Activated naive CD8-positive, alpha-beta T cell treated with anti-CD3 and anti-CD28 coated beads, Interleukin-2, amount 50 U/mL, for 16 hours (primary cell): ENCODE measurements at places on chromosomes 5 and 9.

- DNase-seq, result no peak
Measured at GRCh38 chr9:131398204-131398603, 4.3 kb downstream of the PRRC2B start.

DNA sequence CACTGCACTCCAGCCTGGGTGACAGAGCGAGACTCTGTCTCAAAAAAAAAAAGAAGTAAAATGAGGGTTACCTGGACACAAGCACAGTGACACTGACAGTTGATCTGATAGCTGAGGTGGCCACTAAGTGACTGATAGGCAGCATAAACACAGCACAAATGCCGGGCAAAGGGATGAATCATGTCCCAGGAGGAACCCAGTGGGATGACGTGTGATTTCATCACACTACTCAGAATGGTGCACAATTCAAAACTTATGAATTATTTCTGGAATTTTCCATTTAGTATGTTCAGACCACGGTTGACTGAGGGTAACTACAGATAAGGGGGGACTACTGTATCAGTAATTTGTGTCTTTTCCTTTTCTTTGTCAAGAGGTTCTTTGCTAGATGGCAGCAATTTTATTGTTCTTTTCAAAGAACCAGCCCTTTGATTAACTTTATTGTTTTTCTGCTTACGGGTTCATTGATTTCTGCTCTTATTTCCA lies 34.3 kb upstream of the RNF130 start:
- no peak for DNase-seq

DNA sequence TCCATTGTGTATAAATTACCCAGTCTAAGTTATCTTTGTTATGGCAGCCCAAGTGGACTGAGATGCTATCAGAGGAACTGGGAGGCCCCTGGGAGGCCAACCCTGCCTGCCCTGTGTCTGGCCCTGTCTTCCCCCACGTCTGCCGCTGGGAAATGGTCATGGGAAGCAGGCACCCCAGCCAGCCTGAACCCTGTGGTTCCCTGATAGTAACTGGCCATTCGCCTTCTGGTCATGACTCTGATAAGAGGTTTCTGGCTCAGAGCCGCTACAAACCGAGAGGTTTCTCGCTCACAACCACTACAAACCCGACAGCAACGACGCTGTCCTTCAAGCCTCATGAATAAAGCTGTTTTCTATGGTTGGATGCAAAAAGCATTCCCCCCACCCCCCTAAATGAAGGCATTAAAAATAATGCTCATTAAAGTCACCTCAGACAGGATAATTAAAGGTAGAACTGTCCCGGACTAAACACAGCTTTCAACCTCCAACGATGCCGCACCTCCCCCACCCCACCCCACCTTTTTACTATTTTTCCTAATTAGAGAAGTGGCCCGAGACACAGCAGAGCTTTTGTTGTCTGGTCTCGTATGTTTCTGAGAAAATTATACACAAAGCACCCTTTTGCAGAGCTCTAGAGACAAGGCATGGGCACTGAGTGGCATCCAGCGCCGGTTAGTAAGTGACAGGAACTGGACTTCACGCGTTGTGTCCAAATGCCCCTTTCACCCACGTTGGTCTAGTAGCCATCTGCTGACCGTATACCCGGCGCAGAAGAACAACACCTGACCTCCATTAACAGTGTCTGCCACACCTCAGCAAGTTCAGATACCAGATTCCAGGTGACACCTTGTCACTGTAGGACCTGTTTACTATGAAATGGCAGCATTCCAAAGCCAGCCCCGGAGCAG lies 140.8 kb downstream of the COL23A1 start:
- no peak for DNase-seq

- DNase-seq, result no peak
Measured at GRCh38 chr5:123559434-123559775, 47.4 kb downstream of the CSNK1G3 start.

- no peak for DNase-seq
Measured at GRCh38 chr5:35164860-35165542, 65.3 kb downstream of the PRLR start.

DNA sequence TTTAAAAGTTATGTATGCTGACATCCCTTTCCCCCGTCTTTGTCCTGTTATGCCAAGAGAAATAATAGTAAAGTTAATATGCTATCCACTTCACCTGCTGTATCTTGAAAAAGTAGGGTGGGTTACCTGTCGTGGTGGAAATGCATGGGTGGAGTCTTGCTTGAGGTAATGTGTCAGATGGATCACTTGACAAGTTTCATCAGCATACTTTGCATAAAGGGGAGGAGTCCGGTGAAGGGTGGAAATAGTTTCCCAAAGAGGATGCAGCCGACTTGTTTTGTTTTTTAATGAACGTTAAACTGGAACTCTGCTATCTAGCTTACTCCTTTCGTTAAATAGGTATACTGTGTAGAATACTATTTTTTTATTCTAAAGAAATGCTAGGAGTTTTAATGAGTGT lies 9.0 kb upstream of the DMRT3 start:
- no peak for DNase-seq
